ENCODE measurements at places on chromosomes 16 and 17. TPM values are rescaled to one million over a fixed set of nuclear protein-coding genes. Genes with fewer than 3 reads are reported as not detected.

- no peaks in the 10 kb centered on the region for H3K36me3 ChIP-seq
- DNase-seq, result no peak
- no peak overlapping the region for H3K27ac ChIP-seq
- H3K4me3 ChIP-seq, result no peak overlapping the region
- no peaks in the 10 kb centered on the region for H3K27me3 ChIP-seq
Observed at GRCh38 chr16:29757950-29758466, 12.2 kb upstream of the C16orf54 start.

DNA sequence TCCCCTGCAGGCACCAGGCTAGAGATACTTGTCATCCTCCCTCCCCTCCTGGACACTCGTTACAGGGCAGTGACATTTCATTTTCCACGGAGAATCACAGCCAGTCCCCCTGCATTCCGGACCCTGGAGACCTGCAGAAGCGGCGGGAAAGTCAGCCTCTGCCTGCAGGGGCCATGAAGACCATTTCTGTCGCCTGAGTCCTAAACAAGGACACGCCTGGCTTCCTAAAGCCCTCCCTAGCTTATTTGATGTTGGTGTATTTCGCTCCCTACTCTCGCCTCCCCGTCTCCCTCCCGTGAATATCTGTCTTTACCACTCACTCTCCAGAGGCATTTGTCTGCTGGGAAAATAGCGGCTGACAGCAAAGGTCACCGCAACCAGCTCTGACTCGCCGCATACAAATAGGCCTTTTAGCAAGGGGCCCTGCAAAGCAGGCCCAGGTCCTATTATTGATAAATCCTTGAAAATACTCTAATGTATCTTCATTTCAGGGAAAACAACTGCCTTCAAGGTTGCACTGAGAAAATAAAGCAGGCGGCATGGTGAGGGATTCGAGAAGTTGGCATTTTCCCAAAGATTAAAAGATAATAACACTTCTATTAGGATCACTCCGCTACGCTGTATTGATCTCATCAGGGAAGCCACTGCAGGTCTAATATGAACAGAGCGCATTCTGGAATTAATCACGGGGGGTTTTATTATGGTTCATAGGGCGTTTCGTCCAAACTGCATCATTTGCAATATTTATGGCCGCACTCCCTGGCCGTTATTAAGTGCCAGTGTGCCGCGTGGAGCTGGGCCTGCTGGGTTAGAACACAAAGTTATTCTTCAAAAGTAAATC lies 447.1 kb upstream of the CDH5 start:
- no peak overlapping the region for H3K4me3 ChIP-seq
- no peaks in the 10 kb centered on the region for H3K36me3 ChIP-seq
- no peak for DNase-seq
- H3K27ac ChIP-seq, result no peak overlapping the region
- no peaks in the 10 kb centered on the region for H3K4me1 ChIP-seq

DNA sequence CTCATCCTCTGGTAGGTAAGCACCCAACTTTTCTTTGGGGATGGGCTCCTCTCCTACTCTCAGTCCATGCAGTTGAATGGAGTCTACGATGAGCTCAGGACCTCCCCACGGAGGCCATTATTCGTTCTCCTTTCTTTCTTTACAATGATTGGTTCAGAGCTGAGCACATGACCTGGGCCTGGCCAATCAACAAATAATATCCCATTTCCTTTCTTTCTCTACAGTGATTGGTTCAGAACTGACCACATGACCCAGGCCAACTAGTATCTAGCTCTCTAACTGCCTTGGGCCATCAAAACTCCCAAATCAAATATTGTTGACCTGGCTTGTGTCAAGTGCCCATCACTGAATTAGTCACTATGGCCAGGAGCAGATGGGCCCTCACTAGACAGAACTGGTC lies 129.2 kb downstream of the USP31 start:
- H3K4me3 ChIP-seq, result no peak overlapping the region
- no peaks in the 10 kb centered on the region for H3K27me3 ChIP-seq
- no peak for DNase-seq

DNA sequence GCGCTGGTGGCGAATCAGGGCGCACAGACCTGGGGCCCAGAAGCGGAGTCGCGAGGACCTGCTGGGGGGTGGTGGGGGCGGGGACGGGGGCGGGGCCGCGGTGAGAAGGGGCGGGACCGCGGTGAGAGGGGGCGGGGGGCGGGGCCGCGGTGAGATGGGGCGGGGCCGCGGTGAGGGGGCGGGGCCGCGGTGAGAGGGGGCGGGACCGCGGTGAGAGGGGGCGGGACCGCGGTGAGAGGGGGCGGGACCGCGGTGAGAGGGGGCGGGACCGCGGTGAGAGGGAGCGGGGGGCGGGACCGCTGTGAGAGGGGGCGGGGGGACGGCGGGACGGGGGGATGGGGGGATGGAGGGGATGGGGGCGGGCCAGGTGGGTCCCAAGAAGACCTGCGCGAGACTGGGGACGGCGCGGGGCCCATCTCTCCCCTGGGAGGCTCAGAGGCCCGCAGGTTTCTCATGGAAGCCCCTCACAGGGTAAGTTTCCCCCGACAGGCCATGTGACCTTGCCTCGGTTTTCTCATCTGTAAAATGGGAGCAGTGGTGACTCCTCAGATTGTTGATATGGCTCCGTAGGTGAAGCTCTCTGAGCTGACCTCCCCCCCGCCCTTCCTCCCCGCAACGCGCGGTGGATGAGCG lies 28.6 kb upstream of the DBNDD1 start:
- no peak overlapping the region for H3K27ac ChIP-seq
- DNase-seq, result no peak
- no peaks in the 10 kb centered on the region for H3K27me3 ChIP-seq
- H3K4me1 ChIP-seq, result peaks cover 18% of the 10 kb centered on the region
- H3K4me3 ChIP-seq, result no peak overlapping the region
- H3K36me3 ChIP-seq, result peaks cover 5% of the 10 kb centered on the region

GRCh38 chr17:45127548-45128300 lies 4.6 kb downstream of the PLCD3 start:
- H3K36me3 ChIP-seq, result peaks cover 3% of the 10 kb centered on the region
- H3K4me3 ChIP-seq, result no peak overlapping the region
- peak overlapping the region; percentile 59 for H3K27ac ChIP-seq
- no peak for DNase-seq
- no peaks in the 10 kb centered on the region for H3K27me3 ChIP-seq

Gene FBXO39
- total RNA-seq, result not detected

DNA sequence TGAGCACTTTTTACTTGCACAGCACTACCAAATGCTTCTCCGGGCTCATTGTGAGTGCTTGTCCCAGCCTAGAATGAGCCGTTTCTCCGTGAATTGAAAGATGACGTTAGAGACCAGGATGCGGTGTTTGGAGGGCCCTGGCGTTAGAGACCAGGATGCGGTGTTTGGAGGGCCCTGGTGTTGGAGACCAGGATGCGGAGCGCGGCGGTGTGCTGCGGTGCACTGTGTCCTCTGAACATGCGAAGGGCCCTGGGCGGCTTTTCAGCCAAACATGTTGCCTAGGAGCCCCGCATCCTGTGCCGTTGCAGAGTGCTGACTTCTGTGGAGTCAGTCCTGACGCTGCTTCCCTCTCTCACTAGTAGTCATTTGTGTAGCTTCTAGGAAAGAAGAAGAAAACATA lies 42.7 kb downstream of the BANP start:
- H3K27me3 ChIP-seq, result no peaks in the 10 kb centered on the region
- H3K36me3 ChIP-seq, result no peaks in the 10 kb centered on the region
- no peak for DNase-seq
- no peak overlapping the region for H3K27ac ChIP-seq

Gene MT3
- not detected for total RNA-seq

Gene ZNF286A
- 30.4 TPM for total RNA-seq

Gene TMEM92
- total RNA-seq, result not detected

- no peak for DNase-seq
- no peaks in the 10 kb centered on the region for H3K4me1 ChIP-seq
- H3K27ac ChIP-seq, result no peak overlapping the region
- no peaks in the 10 kb centered on the region for H3K36me3 ChIP-seq
- no peaks in the 10 kb centered on the region for H3K27me3 ChIP-seq
- H3K4me3 ChIP-seq, result no peak overlapping the region
Observed at GRCh38 chr17:70091005-70091568, 16.1 kb downstream of the KCNJ16 start.

Gene CSF3
- not detected for total RNA-seq

DNA sequence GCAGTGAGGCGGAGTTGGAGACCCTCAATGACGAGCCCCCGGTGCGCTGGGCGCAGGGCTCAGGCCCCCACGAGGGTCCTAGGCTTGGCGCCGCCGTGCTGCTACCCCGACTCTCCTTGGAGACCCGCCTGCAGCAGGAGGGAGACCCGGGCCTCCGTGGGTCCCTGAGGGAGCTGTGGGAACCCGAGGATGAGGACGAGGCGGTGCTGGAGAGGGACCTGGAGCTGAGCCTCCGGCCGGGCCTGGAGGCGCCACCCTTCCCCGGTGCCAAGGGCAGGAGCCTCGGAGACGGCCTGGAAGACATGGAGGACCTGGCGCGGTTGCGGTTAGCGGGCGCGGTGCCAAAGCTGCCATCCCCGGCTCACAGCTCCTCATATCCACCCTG lies 2.3 kb downstream of the MYO15B start:
- H3K27ac ChIP-seq, result no peak overlapping the region
- H3K27me3 ChIP-seq, result peaks cover 30% of the 10 kb centered on the region
- no peak overlapping the region for H3K4me3 ChIP-seq
- H3K36me3 ChIP-seq, result peaks cover 7% of the 10 kb centered on the region
- peaks cover 16% of the 10 kb centered on the region for H3K4me1 ChIP-seq
- DNase-seq, result no peak

- no peaks in the 10 kb centered on the region for H3K36me3 ChIP-seq
- no peak overlapping the region for H3K27ac ChIP-seq
- no peak overlapping the region for H3K4me3 ChIP-seq
- DNase-seq, result no peak
- H3K27me3 ChIP-seq, result no peaks in the 10 kb centered on the region
- H3K4me1 ChIP-seq, result 0 out of 2 replicates have a peak, but pooled peaks cover 2% of the 10 kb centered on the region
Observed at GRCh38 chr16:27149986-27150385, 53.3 kb upstream of the KDM8 start.

GRCh38 chr17:44079877-44080821 lies 9.6 kb downstream of the G6PC3 start:
- no peak for DNase-seq
- H3K4me1 ChIP-seq, result peaks cover 59% of the 10 kb centered on the region
- no peak overlapping the region for H3K27ac ChIP-seq
- no peak overlapping the region for H3K4me3 ChIP-seq

GRCh38 chr16:52497067-52497816 lies 49.7 kb downstream of the TOX3 start:
- H3K27me3 ChIP-seq, result no peaks in the 10 kb centered on the region
- DNase-seq, result no peak
- 0 out of 2 replicates have a peak, but pooled peaks cover 6% of the 10 kb centered on the region for H3K4me1 ChIP-seq
- no peak overlapping the region for H3K27ac ChIP-seq
- H3K4me3 ChIP-seq, result no peak overlapping the region

DNA sequence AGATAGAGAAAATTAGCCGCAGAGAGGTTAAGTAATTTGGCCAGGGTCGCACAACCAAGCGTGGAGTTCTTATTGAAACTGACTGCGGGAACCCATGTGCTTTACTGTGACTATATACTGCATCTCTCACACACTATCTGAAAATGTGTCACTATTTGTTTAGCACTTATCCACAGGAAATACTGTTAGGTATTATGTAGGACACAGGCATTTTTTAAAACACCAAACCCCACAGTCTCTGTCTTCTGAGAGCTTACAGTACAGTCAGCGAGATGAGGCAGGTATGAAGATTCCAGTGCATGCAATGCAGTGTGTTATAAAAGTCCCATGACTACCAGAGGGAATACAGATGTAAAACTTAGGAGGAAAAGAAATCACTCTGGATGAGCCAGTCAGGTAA lies 11.3 kb downstream of the RBL2 start:
- H3K27ac ChIP-seq, result no peak overlapping the region
- H3K4me3 ChIP-seq, result no peak overlapping the region
- no peak for DNase-seq
- H3K27me3 ChIP-seq, result no peaks in the 10 kb centered on the region
- peaks cover 13% of the 10 kb centered on the region for H3K36me3 ChIP-seq
- H3K4me1 ChIP-seq, result no peaks in the 10 kb centered on the region
